Epithelial cell of proximal tubule (primary cell): ENCODE measurements at places on chromosomes 6 and 20. TPM values are rescaled to one million over a fixed set of nuclear protein-coding genes. Genes with fewer than 3 reads are reported as not detected.

Gene MUCL3
- total RNA-seq = under 0.01 and 0.07 TPM in 2 replicates

Gene VGLL2
- total RNA-seq = not detected in 2 replicates

Gene RPS21
- total RNA-seq = 2,187 and 2,322 TPM in 2 replicates

Gene CNR1
- total RNA-seq = 1.8 and 4.2 TPM in 2 replicates

Gene ADGB
- total RNA-seq = not detected in 2 replicates

Gene FOXF2
- total RNA-seq = not detected in 2 replicates

Gene LY86
- not detected in 2 replicates for total RNA-seq

Gene EFCAB8
- not detected in 2 replicates for total RNA-seq

Gene ARHGAP40
- total RNA-seq = 1.7 and 5.6 TPM in 2 replicates

DNA sequence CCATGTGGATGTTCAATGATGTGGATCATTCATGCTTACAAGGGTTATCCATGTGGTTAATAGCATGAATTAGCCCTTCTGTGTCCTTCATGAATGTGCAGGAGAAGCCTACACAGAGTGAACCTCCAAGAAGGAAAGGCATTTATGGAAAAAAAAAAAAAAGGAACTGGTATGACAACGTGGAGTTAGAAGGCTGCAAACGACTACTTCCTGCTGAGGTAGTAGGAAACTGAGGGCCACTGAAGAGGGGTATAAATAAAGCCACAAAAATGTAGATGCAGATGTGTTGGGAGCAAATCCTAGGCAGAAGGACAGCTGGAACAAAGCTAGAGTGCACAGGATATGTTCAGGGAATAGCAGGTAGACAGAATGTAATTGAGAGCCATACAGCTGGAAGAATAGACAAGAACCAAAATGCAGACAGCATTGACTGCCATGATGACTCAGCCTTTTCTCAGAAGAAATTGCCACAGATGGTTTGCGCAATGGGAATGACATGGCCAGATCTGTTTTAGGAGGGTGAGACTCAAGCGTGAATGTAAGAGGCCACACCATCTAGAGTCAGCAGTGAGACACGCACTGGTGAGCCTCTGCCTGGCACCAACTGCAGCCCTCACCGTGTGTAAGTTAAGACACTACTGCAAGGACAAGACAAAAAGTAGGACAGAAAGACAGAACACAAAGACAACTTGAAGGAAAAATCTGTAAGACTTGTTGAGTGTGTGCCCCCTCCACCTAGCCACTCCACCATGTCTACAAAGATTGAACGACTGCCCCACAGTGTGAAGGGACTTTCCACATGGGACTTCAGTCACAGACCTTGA, 79.8 kb downstream of the KIF13A start:
- peak; percentile 99 for DNase-seq

DNA sequence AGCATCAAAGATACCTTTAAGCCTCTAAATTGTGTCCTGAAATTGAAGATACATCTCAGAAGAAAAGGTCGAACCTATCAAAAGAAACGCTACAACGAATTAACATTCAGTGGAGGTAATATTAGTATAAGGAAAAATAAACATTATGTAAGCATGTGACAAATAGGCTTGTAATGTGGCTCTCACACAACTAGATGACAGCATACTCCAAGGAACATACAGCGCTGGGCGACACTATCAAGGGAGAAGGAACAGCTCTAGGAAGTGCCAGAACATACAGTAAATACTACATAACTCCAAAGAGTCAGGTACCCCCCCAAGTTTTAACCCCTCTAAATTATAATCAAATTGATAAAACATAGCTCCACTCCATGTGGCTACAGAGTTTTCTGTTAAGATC, 103.5 kb downstream of the LAMP5 start:
- no peak for DNase-seq

GRCh38 chr6:17884498-17885478, 102.6 kb downstream of the KIF13A start:
- DNase-seq = no peak

DNA sequence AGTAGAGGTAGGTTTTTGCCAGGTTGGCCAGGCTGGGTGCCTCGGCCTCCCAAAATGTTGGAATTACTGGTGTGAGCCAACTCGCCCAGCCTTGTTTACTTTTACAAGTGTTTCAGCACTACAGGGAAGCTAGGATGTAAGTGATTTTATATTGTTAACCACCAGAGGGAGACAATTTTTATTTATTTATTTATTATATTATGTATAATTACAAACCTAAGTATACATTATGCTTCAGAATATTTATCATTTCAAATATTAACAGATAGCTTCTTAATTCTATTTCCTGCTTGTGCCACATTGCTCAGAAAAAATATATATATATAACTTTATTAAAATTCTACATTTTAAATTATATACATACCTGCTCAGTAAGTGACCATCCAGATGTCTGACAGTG, 9.8 kb downstream of the MMUT start:
- DNase-seq = no peak

DNA sequence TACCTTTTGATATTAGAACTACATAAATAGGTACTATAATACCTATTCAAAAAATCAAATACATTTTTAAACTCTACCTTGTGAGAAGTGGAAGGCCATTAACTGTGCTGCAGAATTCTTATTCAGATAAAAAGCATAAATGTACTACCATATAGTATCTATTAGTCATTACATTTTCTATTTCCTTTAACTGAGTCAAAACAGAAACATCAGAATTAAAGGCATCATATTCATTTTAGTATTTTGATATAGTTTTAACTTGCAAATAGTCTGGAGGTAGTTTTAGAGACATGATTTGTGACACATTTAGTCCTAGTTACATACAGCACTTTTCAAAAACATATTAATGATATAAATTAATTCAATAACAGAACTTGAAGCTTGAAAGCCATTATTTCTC, 39.9 kb upstream of the TAB2 start:
- no peak for DNase-seq

GRCh38 chr6:45637611-45638257, 260.0 kb upstream of the SUPT3H start:
- no peak for DNase-seq

GRCh38 chr6:73451223-73452106, 632 bp downstream of the CGAS start:
- no peak for DNase-seq

DNA sequence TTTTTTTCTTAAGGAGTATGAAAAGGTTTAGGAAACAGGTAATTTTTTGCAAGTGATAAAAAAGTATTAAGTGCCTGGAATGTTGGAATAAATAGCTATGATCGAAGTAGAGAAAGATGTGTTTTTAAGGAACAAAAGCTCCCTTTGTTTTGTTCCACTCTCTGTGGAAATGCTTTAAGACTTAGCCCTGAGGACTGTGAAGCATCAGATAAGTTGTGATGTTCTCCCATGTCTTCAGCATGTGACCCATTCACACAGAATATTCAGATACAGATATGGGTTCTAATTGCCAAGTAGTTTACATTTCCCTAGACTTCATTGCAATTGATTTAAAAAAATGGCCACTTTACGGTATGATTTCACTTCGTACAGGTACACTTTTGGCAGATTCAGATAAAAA, 80.6 kb downstream of the KCNQ5 start:
- no peak for DNase-seq

DNA sequence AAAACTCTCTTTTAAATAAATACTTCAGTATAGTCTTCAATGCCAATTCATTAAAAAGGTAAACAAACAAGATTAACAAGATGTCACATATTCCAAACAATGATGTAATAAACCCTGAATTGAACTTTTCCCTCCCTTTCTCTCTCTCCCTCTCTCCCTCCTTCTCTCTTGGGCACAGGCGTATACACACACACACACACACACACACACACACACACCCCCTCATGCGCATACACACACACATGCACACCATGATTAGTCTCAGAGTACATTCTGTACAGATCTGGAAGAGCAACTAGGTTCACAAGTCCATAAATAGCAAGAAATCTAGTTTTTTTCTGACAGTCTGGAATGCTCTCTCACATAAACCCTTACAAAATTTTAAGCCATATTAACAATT, 128.3 kb downstream of the DST start:
- DNase-seq = no peak

DNA sequence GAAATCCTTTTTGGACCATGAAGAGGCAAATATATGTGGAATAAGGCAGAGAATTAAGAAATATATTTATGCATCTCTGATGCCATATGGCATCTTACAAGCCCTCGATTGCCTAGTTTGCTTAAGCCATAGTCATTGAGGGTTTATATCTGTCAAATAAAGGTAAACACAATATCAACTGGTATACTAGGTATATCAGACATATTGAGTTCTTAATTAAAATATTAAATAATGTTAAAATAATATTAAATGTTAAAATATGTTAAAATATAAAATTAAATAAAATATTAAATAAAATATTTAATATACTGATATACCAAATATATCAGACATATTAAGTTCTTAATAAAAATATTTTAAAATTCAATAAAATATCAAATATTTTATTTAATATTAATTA, 567.4 kb upstream of the PTCHD4 start:
- DNase-seq = no peak

DNA sequence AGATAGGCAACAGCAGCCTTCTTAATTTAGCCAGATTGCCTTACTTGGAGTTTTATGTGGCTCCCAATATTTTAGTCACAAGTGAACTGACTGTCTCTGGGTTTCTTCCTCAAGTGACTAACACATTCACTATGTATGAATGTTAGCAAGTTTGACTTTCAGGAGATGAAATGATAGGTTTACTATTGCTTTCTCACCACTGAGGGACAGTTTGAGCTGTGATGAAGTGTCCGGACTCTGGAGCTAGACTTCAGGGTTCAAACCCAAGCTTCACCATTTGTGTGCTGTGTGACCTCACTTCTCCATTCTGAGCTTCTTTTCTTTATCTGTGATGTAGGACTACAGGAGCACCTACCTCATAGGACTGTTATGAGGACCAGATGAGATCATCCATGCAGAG, 8.2 kb downstream of the DHX35 start:
- no peak for DNase-seq

GRCh38 chr6:126614642-126615504, 275.0 kb downstream of the CENPW start:
- no peak for DNase-seq

DNA sequence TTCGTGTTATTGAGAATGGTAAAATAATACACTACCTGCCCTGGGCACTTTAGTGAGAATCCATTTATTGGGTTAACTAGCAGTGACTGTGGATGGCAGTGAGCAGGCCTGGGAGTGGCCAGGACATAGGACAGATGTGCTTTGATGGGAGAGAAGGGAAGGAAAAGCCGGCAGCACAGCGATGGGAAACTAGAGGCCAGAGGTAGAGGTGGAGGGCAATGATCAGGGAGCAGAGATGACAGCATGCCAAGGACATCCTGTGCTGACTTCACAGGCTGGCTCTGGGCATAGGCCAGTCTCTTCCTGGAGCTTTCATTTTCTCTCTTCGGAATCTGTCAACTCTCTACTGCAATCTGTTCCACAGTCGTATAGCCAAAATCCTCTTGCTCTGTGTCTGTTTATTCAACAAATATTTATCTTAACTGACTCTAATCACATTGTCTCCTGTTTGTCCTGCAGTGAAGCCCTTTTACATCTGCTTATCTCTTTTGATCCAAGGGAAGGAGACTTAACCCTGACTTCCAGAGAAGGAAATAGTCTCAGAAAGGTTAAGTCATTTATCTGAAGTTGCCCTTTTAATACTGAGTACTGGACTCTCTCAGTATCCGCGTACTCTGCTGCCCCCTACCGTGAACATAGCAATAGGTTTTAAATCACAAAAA, 18.4 kb upstream of the MMP24 start:
- DNase-seq = peak; percentile 52

DNA sequence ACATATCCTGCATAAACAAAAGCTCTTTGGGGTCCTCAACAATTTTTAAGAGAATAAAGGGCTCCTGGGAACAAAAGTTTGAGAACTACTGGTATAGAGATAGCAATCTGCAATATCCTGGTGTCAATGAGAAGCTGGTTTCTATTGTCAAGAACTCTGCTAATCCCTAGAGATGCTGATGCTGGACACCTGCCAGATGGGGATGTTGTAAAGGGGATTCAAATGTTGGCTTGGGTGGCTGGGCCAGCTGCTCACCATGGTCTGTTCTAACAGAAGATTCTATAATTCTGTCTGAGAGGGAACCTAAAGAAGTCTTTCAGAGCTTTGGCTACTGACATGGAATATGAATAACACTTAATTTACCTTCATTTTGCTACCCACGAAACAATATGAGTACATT, 137.8 kb downstream of the BTBD9 start:
- no peak for DNase-seq

DNA sequence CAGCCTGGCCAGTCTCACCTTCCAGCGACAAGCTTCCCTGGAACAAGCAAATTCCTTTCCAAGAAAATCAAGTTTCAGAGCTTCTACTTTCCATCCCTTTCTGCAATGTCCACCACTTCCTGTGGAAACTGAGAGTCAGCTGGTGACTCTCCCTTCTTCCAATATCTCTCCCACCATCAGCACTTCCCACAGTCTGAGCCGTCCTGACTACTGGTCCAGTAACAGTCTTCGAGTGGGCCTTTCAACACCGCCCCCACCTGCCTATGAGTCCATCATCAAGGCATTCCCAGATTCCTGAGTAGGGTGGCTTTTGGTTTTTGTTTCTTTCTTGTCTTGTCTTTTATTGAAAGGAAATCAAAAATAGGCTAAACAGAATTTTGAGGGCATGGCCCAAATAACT, 24.3 kb downstream of the MYCT1 start:
- DNase-seq = no peak
